Stimulated activated CD4-positive, alpha-beta T cell treated with anti-CD3 and anti-CD28 coated beads, TNF-alpha, amount 100 ng/mL, for 48 hours (primary cell): ENCODE measurements at places on chromosomes 2 and 18.

- no peak for DNase-seq
Observed at GRCh38 chr2:171083451-171083850, 77.2 kb downstream of the TLK1 start.

DNA sequence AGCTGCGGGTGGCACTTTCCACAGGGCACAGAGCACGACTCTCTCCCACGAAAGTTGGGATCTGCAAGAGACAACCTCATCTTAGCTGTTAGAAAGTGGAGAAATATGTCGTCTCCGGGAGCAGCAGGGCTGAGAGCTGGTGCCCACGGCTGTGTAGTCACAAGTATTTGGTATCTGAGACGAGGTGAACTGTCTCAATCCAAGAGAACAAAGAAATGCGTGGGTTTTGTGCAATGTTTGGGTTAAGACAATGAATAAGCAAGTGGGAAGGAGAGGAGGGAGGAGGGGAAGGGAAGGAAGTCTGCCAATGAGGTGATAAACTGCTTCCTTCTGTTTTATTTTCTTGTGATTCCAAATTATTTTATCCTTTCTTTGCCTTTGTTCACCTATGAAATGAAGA is 18.0 kb downstream of the DYTN start:
- DNase-seq: no peak

DNA sequence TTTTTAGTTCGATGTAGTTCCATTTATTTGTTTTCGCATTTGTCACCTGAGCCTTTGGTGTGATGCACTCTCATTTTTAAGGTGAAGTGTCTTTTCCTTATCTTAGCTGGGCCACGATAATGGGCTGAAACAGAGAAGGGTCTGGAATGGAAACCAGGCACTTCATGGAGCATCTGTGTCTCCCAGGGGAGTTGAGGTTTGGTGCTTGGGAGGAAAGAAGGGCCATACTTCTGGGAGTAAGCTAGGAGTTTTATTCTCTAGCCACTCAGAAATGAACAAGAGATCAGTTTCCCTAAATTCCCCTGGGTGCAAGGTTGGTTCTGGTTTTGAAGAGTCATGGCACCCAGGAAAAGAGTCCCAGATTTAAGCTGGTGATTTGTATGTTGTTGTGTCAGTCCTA is 179.4 kb upstream of the CXCR4 start:
- DNase-seq: no peak

DNA sequence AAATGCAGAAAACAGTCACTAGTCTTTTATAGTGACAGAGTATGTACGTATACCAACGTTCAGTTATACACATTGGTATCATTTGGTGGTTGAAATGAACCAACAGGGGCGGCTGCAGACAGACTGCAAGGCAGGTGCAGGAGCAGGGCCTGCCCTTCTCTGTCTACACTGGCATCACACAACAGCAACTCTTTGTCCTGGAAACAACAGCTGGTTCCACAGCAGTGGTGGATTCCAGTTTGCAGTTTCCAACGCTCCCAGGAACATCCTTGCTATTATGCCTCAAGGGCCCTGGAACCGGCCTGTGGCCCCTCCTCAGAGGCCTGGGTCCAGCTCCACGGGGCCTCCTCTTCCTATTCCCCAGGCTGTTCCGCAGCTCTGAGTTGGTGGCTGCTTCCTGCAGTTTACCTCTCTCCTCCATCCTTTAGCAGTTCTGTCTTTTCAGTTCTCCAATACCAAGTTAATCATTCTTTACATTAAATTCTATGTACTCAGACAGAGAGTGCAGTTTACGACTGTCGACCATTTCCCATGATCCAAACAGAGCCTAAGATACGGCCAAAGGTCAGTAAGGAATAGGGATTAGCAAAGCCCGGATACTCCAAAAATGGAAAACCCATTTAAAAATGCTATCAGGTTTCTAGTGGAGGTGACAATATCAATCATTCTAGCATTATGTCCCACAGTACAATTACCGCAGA is 87.8 kb downstream of the NOL10 start:
- DNase-seq: no peak

- DNase-seq: no peak
Observed at GRCh38 chr2:105800953-105801635, 56.4 kb downstream of the NCK2 start.

DNA sequence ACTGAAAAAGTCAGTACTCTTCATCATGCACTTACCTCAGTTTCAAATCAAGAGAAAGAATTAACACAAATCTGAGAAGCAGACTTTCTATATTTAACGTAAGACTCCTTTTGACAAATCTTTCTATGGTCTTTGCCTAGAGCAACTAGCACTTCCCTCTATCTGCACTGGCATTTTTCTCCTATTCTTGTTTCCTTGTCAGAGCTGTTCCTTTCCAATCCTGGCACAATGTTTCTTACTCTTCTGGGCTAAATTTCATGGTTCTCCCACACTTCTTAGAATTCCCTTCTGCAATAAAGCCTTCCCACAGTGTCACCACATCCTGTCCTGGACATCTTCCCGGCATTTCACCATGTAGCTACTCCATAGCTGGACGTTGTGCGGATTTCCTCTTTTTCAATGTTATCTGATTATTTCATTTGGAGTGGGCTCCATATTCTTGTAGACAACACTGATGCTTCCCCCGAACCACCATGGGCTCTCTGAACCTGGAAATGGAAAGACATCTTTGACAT is 144.7 kb upstream of the CTNNA2 start:
- DNase-seq: no peak

DNA sequence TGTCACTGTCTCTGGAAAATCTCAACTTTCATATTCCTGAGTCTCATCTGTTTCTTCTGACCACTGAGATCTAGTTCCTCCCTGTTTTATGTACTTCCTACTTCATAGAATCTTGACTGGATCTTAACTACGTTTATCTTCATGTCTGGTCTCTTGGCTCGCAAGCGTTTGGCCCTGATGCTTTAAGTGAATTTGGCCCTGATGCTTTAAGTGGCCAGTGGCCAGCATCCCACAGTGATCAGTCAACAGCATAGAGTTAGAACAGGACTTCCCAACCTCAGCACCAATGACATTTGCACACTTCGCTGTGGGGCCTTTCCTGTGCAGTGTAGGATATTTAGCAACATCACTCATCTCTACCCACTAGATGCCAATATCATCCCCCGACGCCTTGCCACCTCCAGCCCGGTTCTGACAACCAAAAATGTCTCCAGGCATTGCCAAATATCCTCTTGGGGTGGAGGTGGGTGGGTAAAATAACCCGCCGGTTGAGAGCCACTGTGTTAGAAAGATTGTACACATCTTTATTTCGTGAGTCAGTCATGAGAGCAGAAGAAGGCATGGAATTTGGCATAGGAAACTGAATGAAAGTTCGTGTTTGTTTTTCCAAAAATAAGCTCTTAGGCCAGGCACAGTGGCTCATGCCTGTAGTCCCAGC is 12.2 kb downstream of the TM4SF20 start:
- no peak for DNase-seq

DNA sequence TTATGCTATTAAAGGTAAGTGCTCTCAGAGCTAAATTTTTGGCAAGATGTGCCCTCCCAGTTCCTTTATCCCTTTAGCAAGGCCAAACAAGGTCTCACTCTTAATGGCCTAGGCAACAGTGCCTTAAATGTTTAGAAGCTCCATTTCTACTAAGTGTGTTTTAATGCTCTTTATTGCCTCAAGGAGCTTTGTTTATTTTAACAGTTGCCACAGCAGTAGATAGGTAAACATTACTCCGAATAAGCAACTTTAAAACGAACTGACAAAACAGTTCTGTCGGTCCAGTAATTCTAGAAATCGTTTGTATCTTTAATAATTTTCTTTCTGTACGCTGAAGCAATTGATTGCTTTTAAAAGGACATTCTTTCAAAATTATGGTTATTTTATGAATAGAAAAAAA is 74.5 kb downstream of the PIEZO2 start:
- no peak for DNase-seq

- no peak for DNase-seq
Observed at GRCh38 chr2:58291726-58292438, 50.8 kb upstream of the FANCL start.

- no peak for DNase-seq
Observed at GRCh38 chr2:11481789-11482472, 16.0 kb upstream of the E2F6 start.

DNA sequence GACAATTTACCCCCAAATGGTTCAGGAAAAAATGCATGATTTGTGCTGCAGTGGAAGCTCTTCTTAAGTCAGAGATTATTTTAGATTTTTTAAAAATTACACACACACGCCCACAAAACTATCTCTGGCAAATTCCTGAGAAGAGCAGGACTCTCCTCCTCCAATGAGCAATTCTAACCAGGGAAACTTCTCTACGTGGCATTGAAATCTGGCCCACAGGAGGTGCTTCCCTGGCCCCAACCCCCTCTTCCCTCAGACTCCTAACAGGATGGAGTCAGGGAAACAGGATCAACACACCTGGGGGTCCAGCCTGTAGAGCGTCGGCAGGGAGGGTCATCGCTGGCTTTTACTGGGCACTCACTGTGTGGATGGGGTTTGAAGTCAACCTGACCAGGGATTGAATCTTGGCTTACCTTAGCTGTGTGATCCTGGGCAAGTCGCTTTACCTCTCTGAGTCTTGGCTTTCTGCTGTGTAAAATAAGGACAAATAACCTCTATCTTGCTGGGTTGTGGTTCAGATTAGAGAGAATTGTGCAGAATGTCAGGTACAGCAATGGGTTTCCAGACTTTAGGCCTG is 65.4 kb upstream of the ASAP2 start:
- DNase-seq: no peak

GRCh38 chr2:141720476-141720875 is 410.3 kb downstream of the LRP1B start:
- no peak for DNase-seq

DNA sequence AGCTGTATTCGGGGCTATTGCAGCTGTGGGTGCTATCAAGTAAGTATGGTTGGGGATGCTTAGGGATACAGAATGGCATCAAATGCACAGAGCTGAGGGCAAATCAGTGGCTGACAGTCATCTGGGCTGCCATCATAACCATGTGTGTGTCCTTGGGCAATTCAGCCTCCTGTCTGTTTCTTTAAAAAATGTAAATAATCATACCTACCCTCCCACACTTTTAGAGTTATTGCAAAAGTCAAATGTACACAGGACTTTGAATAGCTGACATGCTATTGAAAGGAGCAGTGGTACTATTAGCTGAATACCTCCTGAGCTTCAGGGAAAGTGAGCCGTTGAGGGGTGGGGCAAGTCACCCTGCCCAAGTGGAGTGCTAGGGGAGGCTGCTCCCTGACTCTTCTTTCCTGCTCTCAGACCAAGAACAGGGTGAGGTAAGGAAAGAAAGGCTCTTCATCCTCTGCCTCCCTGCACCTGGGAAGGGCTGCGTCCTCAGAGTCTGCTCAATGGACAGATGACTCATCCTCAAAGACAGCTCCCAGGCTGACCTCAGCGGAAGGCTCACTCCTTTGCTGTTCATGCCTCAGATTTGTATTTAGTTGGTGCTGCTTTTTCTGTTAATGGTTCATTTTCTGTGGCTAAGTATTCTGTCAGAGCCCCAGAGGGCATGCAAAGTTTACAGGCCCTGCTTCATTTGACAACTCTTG is 54.9 kb upstream of the BZW1 start:
- no peak for DNase-seq

DNA sequence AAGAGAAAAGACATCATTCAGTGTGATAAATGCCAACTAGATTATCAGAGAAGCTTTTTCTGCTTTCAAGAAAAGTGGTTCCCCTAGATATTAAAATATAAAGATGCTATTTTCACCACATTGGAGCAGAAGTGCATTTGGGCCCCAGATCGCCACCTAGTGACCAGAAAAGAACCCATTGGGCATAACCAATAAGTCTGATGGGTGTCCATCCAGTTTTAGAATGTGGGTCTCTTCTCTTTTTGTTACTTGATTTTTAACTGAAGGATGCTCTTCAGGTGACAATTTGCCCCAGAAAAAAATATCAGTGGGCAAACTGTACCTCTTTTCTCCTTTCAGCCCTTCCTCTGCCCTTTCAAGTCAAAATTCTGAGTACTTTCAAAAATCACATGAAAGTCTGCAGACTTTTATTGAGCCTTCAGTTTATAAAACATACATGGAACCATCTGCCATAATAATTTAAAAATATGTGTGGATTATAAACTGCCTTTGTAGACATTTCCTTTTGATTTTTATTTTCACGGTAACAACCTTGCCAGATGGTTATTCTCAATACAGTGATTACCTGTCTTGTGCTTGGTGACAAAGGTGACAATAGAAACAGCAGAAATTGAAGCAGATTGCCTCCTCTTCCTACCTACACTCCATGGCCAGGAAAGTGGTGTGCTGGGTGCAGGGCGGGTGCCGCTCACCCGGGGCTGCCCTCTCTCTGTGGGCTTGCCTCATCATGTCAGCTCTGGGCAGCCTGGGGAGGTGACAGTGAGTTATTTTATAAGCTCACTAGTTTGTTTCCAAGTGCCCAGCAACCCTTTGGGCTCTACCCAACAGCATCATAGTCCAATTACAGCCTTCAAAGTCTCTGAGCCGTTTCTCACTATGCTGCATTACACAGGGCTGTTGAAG is 124.5 kb downstream of the DCDC2C start:
- DNase-seq: peak; percentile 7

GRCh38 chr2:44793322-44793870 is 148.1 kb upstream of the SIX3 start:
- no peak for DNase-seq

- no peak for DNase-seq
Observed at GRCh38 chr18:14945984-14946383, 198.0 kb downstream of the ANKRD30B start.

GRCh38 chr2:217261452-217261851 is 401.6 kb upstream of the TNP1 start:
- DNase-seq: no peak

DNA sequence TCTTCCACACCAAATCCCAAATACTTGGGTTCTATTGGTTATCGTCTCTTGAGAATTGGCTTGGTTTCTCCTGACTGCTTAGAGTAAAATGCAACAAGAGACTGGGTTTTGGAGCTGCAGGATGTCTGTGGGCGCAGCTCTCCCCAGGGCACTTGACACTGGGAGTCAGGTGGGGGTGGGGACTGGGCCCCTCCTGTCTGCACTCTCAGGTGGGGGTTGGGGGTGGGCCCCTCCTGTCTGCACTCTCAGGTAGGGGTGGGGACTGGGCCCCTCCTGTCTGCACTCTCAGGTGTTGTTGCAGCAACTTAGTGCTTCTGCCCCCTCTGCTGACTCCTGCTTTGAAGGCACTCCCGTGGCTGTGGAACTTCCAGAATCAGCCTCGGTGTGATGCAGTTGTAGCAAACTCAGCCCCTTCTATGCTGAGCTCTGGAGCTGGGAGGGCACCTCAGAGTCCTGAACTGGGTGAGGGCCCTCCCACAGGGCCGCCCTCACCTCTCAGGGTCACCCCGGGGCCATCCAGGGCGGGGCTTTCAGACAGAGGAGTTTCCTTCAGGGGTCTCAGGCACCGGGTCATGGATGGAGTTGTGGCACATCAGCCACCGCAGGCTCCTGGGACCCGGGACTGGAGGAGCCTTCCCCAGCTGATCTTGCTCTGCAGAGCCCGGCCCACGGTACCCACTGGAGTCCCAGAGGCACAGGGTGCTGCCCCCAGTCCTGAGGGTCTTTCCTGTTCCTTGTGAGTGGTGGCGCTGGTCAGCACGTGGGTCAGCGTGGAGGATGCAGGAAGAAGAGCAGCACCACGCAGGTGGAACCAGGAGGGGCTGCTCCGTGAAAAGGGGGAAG is 22.9 kb upstream of the CIDEA start:
- no peak for DNase-seq
